ENCODE measurements at places on chromosomes 2 and 18. TPM values are rescaled to one million over a fixed set of nuclear protein-coding genes. Genes with fewer than 3 reads are reported as not detected.

The RNF152 gene
- 11.1 TPM for polyA plus RNA-seq

GRCh38 chr2:163351143-163351542, 384.7 kb downstream of the FIGN start:
- DNase-seq, result no peak

- DNase-seq, result no peak
These were observed 111.9 kb downstream of the MRO start for GRCh38 chr18:50707855-50708469.

DNA sequence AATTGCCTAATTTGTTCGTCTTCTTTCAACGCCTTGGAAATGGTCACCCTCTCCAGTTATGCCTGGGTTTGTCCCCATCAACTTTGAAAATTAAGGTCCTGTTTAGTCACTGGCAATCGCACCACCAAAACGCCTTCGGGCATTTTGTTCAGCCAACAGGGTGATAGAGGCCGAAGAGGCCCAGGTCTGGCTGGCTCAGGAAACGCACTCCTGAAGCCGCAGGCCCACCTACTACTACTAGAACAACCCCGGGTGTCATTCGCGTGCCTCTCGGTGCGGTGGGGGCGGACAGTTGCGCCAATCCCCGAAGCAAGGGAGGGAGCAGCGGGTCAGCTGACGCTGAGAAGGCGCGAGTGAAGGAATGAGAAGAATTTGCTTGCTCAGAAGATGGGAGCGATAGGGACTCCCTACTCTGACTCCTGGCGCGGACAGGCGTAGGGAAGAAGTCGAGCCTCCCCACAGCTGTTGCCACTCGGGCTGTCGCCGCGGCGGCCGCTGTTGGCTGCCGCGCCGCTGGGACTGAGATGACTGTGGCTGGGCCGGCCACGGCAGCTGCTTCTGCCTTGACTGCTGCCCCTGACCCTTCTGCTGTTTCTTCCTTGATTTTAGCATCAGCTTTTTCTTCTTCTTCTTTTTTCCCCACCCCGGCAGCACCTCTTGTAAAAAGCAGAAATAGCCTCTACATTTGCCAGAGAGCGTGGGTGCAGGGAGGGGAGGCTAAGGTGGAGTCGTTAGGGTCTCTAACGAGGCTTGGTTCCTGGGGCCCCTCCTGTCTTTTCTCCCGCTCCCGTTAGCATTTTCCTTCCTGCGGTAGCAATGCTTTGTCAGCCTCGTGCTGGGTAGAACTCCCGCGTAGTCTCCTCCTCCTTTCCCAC, 387.6 kb downstream of the FIGN start:
- DNase-seq, result peak; percentile 52

The TMEM200C gene
- polyA plus RNA-seq, result 2.0 TPM

DNA sequence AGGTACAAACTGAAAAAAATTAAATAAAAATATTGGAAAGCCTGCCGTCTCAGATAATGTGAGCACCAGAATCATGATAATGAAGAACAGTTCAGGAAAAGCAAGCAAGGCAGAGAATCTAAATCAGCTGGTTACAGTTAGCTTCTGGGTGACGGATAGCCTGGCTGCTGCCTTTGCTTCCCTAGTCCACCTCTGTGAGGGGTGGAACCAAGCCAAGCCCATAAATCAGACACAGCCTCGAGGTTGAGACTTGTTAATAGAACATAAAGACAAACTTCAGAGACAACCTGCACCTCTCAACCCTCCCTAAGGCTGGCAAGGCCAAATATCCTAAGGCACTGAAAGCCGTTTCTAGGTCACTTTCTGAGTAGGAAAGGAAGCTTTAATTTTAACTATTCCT, 334.7 kb upstream of the SLC39A10 start:
- no peak for DNase-seq

The CASP8 gene
- 11.2 TPM for polyA plus RNA-seq

DNA sequence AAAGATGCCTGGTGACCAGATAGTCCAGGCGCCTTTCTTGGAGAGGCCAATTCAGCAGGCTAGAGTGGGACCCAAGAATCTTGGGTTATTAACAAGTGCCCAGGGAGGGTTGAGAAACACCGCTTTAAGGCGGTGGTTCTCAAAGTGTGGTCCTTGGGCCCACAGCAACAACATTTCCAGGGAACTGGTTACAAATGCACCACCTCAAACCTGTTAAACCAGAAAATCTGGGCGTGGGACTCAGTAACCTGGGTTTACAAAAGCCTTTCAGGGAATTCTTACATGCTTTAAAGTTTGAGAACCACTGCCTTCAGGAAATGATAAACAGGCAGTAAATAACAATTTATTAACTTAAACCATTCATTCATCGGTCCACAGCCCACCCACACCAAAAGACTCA, 92.5 kb downstream of the SP3 start:
- DNase-seq, result no peak

DNA sequence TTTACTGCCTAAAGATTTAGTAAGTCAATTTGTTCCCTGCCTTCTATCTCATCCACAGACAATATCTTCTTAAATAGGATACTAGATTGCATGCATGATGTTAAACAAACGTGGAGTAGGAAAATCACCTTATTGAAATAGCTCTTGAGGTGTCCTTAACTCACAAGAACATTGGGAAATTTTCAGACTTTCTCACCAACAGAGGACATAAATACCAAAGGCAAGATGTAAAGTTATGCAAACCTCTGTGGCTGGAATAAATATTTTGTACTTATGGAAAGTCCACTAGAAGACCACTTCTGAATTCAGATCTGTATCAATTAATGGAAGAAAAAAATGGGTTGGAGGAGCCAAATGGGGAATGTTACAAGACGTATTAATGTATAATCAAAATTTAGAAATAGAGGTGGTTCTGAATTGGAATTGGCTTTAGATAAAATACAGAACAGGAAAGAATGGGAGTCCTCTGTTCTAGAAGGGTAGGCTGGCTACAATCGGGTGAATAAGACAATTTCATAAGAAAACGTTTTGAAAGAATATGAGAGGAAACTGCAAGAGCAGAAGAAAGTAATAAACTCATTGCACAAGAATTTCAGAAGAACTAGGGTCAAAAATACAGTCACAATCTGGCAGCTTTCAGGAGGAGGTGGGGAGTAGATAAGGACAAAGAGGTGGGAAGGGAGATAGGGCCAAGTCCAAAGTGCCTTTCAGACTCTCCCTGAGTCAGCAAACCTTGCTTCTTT, 69.3 kb upstream of the FN1 start:
- no peak for DNase-seq

DNA sequence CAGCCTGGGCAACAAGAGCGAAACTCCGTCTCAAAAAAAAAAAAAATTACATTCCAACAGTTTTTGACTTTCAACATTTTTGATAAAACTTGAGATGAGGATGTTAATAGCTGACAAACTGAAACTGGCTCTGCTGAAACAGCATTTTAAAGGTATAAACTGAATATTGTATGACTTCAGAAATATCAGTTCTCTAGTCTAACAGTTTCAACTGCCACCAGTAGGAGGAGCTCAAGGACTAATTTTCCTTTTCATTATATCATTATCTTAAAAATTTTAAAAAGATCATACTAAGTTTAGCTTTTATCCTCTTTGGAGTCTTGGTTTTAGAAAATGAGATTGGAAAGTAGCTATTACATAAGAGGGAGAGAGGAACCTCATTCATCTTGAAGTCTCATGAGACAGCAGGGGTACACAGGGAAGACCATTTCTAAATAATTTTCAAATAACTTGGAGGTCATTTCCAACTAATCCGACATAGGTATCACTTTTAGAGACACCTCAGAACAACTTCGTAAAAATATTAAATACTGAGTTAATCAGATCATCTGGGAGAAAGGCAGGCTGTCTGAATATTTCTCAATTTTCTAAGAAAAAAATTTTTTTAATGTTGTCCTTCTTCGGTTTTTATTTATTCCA, 37.6 kb upstream of the MCM6 start:
- peak; percentile 21 for DNase-seq

DNA sequence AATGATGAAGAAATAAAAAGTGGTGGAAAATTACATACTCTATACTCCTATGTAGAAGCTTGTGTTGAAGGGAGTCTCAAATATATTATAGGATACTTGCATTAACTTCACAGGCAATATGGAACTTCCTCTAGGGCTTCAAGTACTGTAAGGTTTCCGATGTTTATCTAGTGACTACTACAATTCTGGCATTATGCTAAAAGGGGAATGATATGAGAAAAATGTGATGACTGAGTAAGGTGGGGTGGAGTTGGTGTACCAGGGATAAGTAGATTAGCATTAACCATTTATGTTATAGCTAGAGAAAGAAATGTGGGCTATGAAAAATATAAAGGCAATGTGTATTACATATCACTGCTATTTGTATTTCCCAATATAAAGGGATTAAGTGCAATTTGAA, 229.5 kb downstream of the DCC start:
- no peak for DNase-seq

- DNase-seq, result no peak
These were observed 243.6 kb upstream of the RBMS1 start for GRCh38 chr2:160737247-160737646.

The RAPGEF4 gene
- polyA plus RNA-seq, result 8.5 TPM

DNA sequence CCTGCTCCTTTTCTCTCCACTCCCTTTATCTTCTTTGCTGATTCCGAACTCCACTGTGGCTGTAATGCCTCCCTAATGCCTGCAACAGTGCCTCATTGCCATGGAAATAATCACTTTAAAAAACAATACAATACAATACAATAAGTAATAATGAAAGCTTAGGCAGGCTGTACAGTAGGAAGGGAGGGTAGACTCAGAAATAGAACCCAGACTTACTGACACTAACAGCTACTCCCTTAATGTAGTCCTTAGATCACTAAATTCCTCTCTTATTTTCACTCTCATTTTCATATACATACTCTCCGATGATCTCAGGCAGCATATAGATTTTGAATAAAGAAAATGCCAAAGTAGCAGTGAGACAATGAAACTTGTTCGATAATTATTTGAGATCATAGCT, 70.2 kb downstream of the DLGAP1 start:
- no peak for DNase-seq

Measured in left renal cortex interstitium (tissue), 4 donors.